ENCODE measurements at places on chromosomes 7 and 10.
A peak's percentile ranks its signal among the peaks of the same experiment; 100 is the strongest.

- peak; percentile 49 for DNase-seq
Measured at GRCh38 chr7:100483090-100483721, 521 bp upstream of the NYAP1 start.

GRCh38 chr10:4781955-4782354 lies 44.1 kb upstream of the AKR1E2 start:
- no peak for DNase-seq

DNA sequence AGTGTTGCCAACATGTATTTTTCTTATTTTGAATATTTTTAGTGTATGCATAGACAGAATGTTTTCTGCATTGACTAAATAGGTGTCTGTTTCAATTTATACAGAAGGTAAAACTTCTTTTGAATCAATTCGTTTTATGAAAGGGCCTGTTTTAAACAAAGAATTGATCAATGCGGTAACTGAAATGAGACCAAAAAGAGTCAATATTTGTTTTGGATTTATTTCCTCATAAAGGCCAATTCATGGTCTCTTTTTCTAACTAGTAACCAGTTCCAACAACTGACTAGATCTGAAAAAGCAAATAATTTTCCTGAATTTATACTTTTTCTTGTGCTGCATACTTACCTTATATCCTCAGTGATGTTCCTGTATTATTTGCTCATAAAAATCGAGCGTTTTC lies 320.5 kb downstream of the DGKB start:
- no peak for DNase-seq

- no peak for DNase-seq
Measured at GRCh38 chr10:116043861-116044260, 229.1 kb downstream of the GFRA1 start.

GRCh38 chr7:20439416-20440185 lies 108.9 kb downstream of the ITGB8 start:
- DNase-seq: no peak

- no peak for DNase-seq
Measured at GRCh38 chr10:98384531-98385133, 30.4 kb downstream of the PYROXD2 start.

DNA sequence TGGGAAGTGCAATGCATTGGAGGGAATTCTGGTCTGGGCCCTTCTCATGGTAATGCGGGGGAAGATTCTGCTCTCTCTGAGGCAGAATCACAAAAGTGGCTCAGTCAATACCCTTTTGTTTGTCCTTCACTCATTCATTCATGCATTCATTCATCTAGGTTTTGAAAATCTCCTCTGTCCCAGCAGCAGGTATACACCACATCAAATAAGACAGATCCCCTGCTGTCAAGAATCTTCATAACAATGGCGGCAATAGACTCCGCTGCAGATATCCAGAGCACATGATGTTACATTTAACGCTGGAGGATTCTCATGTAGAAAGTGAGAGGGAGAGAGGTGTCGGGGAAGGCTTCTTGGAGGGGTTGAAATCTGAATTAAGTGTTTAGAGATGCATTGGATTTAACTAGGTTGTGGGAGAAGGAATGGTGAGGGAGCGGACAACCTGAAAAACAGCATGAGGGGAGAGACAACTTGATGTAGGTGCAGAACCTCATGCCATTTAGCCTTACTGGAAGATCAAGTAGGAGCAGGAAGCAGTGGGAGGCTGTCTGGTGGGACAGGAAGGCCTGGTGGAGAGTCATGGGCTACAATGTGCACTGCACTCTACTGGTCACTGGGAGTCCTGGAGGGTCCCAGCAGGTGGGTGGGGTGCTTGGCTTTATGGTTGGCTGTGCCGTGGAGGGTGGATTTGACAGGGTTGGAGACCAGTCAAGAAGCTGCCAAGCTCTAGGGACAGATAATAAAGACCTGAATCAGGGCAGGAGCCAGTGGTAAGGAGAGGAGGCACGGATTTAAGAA lies 5.2 kb upstream of the FAM180A start:
- no peak for DNase-seq

GRCh38 chr10:87684001-87684638 lies 24.4 kb downstream of the PAPSS2 start:
- no peak for DNase-seq

DNA sequence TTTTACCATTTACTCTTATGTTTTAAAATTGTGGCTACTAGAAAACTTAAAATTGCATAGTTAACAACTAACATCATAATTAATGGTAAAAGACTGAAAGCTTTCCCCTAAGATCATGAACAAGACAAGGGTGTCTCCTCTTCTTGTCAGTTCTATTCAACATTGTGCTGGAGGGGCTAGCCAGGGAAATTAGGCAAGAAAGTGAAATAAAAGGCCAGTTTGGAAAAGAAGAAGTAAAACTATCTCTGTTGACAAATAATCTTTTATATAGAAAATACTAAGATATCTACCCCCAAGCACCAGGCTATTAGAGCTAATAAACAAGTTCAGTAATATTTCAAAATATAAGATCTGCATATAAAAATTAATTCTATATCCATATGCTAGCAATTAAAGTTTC lies 46.9 kb upstream of the MXI1 start:
- DNase-seq: no peak

- no peak for DNase-seq
Measured at GRCh38 chr7:1336509-1336908, 103.8 kb downstream of the UNCX start.

DNA sequence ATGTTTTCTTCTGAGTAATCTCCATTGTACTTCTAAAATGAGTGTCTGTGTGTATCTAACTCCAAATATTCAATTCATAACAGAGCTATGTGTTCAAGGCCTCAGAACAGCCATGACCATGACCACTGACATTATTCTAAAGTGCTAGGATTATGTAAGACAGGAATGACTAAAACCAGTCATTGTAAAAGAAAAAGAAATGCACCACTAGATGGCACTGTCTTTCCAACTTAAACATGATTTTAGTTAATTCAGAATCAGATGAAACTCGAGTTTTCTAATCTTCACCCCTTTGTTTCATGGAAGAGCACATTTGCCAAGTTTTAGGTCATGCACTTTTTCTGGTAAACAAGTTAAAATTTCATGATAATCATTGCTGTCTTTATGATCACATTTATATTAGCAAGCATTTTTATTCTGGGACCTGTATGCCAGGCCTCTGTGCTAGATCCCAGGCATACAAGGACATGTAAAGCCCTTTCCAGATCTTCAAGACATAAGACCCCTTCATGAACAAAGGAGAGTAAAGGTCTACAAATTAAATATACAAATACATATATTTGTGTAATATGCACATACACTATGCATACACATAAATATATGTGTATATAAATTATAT lies 26.1 kb upstream of the RSU1 start:
- DNase-seq: peak; percentile 43

DNA sequence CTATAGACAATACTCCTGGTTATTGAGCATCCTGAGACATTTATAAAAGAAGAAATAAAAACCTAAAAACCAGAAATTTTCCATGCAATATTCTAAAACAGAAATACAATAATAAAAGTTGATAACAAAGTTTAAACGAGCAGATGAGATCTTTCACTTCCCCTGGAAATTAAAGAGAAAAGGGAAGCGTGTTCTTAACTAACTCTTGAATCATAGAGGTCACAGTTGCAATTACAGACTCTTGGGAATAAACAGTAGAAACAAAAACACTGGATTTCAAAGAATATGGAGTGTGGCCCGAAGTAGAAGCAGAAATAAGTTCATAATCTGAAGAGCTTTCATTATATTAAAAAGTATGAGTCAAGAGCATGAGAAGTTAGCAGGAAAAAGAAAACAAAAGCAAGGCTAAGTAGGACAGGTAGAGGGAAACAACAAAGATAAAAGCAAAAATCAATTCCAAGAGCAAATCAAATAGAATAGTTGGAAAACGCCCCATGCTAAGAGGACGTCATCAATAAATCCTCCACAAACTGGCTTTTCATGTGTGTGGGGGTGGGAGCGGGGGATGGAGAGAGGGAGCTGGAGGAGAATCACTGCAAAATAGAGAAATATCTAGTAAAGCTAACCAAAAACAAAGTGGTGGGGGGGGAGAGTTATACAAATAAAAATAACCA lies 55.2 kb upstream of the C10orf71 start:
- DNase-seq: no peak

DNA sequence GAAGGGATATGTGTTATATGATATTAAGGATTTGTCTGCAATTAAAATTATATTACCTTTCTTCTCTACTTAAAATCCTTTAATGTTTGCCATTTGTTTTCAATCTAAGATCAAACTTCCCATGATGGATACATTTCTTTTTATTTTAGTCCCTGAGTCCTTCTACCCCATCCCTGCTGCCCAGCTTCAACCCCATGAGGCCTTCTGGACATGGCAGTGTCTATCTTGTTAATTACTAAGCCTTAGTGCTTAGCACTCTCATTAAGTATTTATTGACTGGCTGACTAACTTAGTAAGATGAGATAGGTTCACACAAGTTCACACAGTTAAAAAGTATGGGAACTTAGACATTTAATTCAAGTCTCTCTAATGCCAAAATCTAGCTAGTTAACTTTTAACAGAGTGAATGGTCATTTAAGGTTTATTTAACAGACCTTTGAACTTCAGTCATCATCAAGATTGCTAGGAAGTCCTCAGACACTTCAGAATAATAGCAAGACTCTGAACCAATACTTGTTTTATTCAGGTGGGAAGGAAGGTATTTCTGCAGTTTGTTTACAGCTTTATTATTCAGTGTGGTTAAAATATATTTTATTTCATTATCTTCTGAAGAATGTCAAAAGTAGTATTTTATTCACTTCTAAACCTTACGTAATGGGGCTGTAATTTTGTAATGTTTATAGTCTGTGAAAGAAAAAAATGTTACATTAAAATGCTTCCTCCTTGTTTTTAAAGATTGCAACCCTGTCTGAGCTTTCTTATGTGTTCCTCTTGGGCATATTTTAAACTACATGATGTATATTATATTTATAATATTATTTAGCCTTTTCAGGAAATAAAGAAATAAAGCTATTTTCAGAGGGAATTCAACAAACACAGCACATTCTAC lies 848.9 kb downstream of the REEP3 start:
- DNase-seq: no peak

DNA sequence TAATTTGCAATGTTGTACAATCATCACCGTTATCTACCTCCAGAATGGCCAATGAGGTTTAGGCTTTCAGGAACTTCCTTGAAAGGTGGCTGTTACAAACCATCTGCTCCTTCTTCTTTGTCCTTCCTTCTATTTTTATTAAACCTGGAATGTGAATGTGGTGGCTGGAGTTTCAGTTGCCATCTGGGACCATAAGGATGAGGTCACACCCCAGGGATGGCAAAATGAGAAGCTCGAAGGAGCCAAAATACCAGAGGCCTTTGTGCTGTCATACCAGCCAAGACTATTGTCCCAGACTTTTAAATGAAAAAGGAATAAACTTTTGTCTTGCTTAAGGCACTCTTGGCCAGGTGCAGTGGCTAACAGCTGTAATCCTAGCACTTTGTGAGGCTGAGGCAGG lies 30.9 kb upstream of the LMTK2 start:
- no peak for DNase-seq
